ENCODE measurements at places on chromosomes 16 and 17.

GRCh38 chr17:47203984-47204721 is 5.0 kb upstream of the MYL4 start:
- DNase-seq: peak; percentile 45

DNA sequence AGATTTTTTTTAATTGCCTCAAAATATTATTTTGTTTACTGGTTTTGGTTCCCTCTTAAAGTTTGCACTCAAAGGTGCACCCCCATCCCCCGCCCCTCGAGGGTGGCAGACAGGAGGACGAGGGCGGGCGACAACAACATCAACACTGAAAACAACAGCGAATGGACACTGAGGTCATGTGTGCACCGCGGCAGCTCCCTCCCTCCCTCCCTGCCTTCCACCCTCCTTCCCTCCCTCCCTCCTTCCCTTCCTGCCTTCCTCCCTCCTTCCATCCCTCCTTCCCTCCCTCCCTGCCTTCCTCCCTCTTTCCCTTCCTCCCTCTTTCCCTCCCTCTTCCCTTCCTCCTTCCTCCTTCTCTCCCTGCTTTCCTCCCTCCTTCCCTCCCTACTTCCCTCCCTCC is 1.5 kb upstream of the OSGIN1 start:
- no peak for DNase-seq

DNA sequence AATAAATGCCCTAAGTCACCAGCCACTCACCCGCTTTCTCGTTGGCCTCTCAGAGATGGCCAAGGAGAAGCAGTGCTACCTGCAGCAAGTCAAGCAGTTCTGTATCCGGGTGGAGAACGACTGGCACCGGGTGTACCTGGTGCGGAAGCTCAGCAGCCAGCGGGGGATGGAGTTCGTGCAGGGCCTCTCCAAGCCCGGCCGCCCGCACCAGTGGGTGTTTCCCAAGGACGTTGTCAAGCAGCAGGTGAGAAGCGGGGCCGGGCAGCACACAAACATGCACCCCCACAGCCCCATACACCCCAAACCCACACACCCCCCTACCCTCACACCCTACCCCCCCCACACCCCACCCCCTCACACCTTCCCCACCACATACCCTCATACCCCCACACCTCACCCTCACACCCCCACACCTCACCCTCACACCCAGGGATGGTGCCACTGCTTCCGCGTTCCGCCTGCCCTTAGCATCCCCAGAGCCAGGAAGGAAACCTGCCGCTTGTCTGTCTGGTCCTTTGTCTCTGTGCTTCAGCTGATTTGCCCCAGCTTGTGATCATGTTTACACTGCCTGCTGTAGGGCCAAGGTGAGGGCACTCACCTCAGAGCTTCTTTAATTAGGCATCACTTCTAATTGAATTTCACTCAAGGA is 41.9 kb upstream of the ENDOV start:
- DNase-seq: no peak

GRCh38 chr17:47797797-47798196 is 23.8 kb downstream of the OSBPL7 start:
- DNase-seq: no peak

DNA sequence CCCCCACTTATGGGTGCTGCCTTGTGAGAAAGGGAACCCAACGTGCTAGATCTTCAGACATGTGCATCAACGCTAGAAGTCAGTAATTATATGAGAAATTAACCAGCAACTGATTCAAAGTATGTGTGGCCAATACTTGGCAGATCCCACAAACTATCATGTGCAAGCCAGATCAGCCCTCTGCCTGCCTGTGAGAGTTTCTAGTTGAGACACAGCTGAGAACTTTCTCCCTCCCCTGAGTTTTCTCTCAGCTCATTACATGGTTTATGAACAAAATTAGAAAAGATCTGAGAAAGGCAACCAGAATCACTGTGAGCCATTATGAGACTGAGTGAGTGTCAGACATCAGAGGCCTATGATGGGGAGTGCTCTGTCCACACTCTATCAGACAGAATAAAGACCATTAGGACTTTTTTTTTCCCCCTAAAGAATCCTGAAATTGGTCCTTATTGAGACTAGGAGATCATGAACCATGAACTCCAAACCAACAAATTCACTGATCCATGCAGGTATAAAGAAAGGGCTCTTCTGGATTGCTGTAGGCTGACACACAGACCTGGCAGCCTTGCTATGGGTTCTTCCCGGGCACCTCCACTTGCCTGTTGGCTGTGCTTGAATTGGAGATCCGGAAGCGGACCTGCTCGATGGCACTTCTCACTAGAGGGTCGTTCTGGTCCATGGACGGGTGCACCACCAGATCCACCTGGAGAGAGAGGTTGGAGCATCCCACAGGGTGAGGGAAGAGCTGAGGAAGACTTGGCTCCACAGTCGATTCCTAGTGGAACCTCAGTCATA is 51.5 kb downstream of the GTF3C1 start:
- no peak for DNase-seq

GRCh38 chr17:55463600-55463999 is 42.0 kb upstream of the MMD start:
- no peak for DNase-seq

- DNase-seq: peak; percentile 75
Observed at GRCh38 chr17:4678448-4679026, 25.4 kb downstream of the PELP1 start.

DNA sequence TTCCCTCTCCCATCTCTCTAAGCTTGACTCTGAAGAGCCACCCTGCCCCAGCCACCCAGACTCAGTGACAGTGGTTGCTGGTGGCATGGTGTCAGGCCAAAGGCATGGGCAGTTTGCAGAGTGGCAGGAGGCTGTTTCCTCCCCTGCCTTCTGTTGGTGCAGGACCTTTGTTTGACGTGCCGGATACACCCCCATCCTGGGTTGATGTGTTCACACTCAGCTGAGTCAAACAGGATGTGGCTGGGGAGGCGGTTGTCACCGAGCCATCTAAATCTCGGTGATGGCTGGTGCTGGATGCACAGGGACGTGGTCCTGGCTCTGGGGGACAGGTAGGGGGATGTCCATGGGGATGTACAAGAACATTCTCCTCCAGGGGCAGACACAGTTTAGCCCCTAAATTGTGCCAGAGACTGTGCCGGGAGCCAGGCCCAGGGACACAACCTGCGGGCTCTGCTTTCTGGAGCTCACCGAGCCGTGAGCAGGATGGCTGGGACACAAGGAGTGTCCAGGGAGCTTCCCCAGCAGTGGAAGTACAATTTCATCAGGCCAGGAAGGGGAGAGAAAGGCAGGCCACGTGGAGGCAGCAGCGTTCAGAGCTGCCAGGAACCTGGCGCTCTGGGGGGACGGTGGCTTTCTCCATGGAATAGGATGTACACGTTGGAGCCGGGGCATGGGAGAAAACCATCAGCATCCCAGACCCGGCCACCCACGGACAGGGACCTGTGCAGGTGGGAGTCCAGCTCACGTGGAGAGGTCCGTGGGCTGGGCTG is 264.2 kb downstream of the SEC14L1 start:
- peak; percentile 83 for DNase-seq

- DNase-seq: peak; percentile 41
Observed at GRCh38 chr16:88790312-88791211, 5.5 kb upstream of the PIEZO1 start.

DNA sequence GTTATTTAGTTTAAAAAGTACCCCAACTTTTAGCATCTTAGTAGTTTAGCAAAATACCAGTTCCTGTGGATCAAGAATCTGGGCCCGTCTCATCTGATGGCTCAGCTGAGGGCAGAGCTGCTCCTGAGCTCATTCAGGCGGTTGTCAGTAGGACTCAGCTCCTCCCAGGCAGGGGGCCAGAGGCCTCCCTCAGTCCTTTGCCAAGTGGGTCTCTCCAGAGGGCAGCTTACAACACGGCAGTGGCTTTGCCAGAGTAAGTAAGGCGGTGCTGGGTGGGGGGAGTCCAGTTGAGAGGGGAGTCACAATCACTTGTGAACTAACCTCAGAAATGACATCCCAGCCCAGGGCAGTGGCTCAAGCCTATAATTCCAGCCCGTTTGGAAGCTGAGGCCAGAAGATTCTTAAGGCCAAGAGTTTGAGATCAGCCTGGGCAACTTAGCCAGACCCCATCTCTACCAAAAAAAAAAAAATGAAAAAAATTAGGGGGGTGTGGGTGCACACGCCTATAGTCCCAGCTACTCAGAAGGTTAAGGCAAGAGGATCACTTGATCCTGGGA is 81.5 kb upstream of the MED9 start:
- no peak for DNase-seq

DNA sequence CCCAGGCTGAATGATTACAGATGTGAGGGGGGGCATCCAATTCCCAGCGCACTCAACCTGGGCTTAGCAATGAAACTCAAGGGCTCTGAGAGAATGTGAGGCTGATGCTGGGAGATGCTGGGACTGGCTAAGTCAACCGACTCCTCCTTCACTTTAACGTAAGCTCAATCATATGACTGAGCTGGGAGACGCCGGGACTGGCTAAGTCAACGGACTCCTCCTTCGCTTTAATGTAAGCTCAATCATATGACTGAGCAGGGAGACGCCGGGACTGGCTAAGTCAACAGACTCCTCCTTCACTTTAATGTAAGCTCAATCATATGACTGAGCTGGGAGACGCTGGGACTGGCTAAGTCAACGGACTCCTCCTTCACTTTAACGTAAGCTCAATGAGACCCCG is 179.4 kb downstream of the VPS53 start:
- DNase-seq: no peak

GRCh38 chr17:20066253-20066652 is 57.1 kb downstream of the SPECC1 start:
- DNase-seq: peak; percentile 77

DNA sequence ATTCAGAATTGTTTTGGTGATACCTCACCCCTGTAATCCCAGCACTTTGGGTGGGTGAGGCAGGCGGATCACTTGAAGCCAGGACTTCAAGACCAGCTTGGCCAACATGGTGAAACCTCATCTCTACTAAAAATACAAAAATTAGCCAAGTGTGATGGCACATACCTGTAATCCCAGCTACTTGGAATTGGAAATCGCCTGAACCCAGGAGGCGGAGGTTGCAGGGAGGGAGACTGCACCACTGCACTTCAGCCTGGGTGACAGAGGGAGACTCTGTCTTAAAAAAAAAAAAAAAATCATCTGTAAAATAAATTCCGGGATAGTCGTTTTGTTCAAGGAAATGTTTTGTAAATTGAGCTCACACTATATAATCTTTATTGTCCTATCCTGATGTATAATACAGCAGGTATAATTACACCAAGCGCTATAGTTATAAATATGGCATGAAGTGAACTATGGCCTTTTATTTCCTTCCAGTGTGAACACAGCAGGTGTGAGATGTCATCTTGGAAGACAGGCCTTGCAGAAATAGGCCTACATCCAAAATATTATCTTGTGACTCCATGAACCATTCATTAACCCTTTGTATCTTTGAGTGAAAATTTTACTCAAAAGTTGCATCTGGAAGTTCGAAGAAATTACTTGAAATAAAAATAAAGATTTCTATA is 25.4 kb downstream of the PLA2G10 start:
- DNase-seq: no peak

GRCh38 chr16:12460064-12460392 is 343.7 kb downstream of the CPPED1 start:
- no peak for DNase-seq

DNA sequence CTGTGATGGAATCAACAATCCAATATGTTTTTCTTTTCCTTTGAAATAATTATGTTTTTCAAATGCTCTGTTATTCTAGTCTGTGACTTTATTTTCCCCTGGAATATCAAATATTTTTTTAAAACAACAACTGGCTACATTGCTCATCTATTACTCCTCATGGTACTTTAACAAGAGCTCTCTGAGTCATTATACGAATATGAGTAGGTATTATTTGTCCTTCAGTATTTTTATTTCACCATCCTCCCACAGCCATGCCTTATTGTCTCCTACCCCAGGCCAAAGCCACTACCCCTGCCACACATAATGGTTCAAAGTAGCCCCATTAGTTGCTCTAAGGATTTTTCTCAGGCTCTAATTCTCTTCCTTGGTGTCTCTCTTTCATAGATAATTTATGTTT is 1572.3 kb downstream of the CDH8 start:
- no peak for DNase-seq

GRCh38 chr17:40422990-40423633 is 5.4 kb upstream of the TOP2A start:
- DNase-seq: no peak

DNA sequence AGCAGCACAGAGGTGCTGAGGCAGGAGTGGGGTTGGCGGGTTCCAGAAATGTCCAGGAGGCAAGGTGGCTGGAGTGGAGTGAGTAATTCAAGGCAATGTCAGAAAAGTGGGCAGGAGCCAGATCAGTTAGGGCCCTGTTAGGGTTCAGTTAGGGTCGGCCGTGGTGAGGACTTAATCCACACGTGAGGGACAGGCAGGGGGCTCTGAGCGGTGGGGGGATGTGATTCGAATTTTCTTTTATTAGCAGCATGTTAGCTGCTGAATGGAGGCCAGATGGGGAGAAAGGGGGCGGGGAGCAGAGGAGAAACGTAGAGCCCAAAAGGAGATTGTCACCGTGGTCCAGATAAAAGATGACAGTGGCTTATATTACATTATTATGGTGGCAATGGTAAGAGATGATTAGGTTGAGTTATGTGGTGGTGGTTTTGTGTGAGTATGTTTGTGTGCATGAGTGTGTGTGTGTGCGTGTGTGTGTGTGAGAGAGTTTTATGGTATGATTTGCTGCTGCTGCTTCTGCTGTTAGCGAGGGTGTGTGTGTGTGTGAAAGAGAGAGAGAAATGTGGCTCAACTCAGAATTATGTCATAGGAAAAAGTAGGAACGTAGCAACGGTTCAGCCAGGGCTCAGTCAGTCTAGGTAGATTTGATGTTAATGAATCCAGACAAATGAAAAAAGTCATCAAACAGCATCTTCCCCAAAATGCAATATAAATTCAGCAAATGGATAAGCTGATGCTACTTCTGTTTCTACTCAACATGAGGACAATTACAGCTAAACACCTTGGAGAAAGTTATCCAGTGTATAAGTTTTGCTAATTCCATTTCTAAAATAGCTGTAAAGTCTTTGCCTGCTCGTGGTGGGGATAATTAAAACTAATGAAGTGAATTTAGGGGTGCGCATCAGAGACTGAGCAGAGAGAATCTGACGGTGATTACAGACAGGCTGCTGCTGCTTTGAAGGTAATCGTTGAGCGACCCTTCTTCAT is 390.6 kb downstream of the HAPSTR1 start:
- no peak for DNase-seq

DNA sequence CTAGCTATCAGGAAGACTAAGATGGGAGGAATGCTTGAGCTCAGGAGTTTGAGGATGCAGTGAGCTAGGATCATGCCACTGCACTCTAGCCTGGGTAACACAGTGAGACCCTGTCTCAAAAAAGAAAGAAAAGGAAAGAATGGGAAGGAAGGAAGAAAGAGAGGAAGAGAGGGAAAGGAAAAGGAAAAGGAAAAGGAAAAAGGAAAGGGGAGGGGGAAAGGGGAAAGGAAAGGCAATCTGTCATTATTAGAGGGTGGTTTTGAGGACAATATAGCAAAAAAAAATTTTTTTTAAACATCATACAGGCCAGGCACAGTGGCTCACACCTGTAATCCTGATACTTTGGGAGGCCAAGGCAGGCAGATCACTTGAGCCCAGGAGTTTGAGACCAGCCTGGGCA is 20.4 kb downstream of the JUP start:
- no peak for DNase-seq

DNA sequence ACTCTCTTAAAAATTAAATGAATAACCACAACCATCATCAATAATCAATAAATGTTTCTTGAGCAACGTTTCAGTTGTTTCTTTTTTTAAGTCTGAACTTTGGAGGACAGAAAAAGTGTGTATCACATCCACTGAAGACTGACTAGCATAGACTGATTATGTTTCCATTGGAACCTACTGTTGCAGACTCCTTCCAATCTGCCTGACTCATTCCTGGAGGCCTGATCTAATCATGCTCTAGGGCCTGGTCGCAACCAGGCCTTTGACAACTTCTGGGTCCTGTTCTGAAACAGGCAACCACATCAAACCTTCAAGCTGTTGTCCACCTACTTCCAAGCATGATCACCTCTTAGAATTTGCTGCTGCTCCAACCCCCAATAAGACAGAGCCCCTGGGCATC is 109.2 kb upstream of the NUDT7 start:
- DNase-seq: no peak
